ENCODE measurements at places on chromosomes 6 and 20. TPM values are rescaled to one million over a fixed set of nuclear protein-coding genes. Genes with fewer than 3 reads are reported as not detected.

The PTGIS gene
- 0.14 TPM for total RNA-seq

The TMEM242 gene
- 4.7 TPM for total RNA-seq

The PNPLA1 gene
- total RNA-seq: 0.14 TPM

The OTOR gene
- total RNA-seq: not detected

The GSTA1 gene
- not detected for total RNA-seq

The CD93 gene
- total RNA-seq: not detected

The PHACTR1 gene
- 3.9 TPM for total RNA-seq

The ORC3 gene
- 40.8 TPM for total RNA-seq

The TCP11 gene
- 0.66 TPM for total RNA-seq

The EGFL8 gene
- total RNA-seq: 0.86 TPM

The CFAP61 gene
- not detected for total RNA-seq

The CLVS2 gene
- not detected for total RNA-seq

The ULBP2 gene
- 11.5 TPM for total RNA-seq

The GNMT gene
- total RNA-seq: not detected

The SAYSD1 gene
- total RNA-seq: 15.2 TPM

The BRD2 gene
- total RNA-seq: 153 TPM

The BPI gene
- total RNA-seq: not detected

The CTNNBL1 gene
- total RNA-seq: 19.5 TPM

The GPX5 gene
- total RNA-seq: not detected

The EDN3 gene
- 0.14 TPM for total RNA-seq

The FBXO5 gene
- 38.9 TPM for total RNA-seq

The LGSN gene
- total RNA-seq: not detected

The PRPH2 gene
- total RNA-seq: 2.6 TPM

The ANKRD66 gene
- not detected for total RNA-seq

The TPBG gene
- 276 TPM for total RNA-seq

Measured in placental pericyte (primary cell).